ENCODE measurements at places on chromosomes 16 and 17. TPM values are rescaled to one million over a fixed set of nuclear protein-coding genes. Genes with fewer than 3 reads are reported as not detected.

Gene SLC35G6
- not detected for total RNA-seq

Gene ARL4D
- 1.2 TPM for total RNA-seq

Gene EPOP
- total RNA-seq = 4.3 TPM

Gene ELMO3
- total RNA-seq = 14.6 TPM

Gene HS3ST3A1
- total RNA-seq = 0.15 TPM

Gene TP53TG3C
- total RNA-seq = not detected

Gene PERCC1
- total RNA-seq = not detected

- H3K27me3 ChIP-seq = no peaks in the 10 kb centered on the region
- peaks cover 15% of the 10 kb centered on the region for H3K4me1 ChIP-seq
- no peaks in the 10 kb centered on the region for H3K36me3 ChIP-seq
- no peak for DNase-seq
- H3K27ac ChIP-seq = no peak overlapping the region
- H3K4me3 ChIP-seq = no peak overlapping the region
Measured at GRCh38 chr17:72404872-72405271, 284.1 kb downstream of the SOX9 start.

DNA sequence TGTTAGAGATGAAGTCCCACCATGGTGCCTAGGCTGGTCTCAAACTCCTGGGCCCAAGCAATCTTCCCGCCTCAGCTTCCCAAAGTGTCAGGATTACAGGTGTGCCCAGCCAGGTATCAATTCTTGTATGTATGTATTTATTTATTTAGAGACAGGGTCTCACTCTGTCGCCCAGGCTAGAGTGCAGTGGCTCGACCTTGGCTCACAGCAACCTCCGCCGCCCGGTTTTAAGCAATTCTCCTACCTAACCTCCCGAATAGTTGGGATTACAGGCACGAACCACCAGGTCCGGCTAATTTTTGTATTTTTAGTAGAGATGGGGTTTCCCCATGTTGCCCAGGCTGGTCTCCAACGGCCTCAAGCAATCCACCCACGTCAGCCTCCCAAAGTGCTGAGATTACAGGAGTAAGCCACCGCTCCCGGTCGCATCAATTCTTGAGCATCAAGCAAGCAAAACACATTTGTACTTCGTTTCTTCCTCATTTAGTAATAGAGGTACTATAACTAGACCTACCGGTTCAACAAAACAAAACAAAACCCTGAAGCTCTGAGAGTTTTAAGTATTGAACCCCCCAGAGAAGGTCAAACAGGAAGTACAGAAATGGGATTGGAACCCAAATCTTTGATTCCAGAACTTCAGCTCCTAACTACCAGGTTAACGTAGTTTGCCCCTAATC, 1.0 kb upstream of the ZNF500 start:
- DNase-seq = no peak
- no peaks in the 10 kb centered on the region for H3K27me3 ChIP-seq
- peak overlapping the region; percentile 87 for H3K27ac ChIP-seq
- no peaks in the 10 kb centered on the region for H3K36me3 ChIP-seq

DNA sequence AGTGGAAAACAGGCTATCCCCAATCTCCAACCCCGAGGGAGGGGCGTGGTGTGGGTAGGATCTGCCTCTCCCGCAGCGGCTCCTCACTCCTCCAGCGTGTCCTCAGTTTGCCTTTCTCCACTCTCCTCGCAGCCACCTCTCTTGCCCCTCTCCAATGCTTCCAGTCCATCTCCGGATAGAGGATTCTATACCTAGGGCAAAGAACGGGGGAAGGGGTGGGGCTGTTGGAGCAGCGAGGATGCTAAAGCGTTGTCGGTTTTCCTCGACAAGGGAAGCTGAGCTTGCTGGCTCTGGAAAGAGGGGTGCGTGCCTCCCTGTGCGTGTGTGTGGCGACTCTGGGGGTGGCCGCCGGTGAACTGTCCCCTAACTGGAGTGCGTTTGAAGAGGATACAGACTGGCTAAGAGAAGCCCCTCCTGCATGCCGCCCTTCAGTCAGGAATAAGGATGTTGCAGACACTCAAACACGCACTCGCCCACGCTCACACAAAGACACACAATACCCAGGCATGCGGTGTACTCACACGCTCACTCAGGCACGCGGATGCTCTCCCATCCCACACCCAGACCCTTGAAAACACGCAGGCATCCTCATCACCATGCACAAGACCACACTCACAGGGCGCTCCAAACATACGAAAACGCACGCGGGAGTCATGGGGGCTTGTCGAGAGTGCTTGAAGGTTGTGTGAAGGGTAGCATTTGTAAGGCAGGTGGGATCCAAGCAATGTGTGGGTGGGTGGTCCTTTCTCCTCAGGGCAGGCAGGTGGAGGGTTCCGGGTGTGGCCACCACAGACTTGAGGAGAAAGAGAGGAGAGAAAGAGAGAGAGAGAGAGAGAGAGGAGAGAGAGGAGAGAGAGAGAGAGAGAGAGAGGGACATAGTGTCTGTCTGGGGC, 655 bp upstream of the GPR139 start:
- H3K4me3 ChIP-seq = no peak overlapping the region
- H3K4me1 ChIP-seq = no peaks in the 10 kb centered on the region

- H3K4me1 ChIP-seq = no peaks in the 10 kb centered on the region
- no peaks in the 10 kb centered on the region for H3K36me3 ChIP-seq
- no peak overlapping the region for H3K4me3 ChIP-seq
- H3K27ac ChIP-seq = no peak overlapping the region
- DNase-seq = no peak
Measured at GRCh38 chr16:88372522-88372921, 10.2 kb upstream of the ZNF469 start.

- DNase-seq = no peak
- H3K27ac ChIP-seq = no peak overlapping the region
- no peaks in the 10 kb centered on the region for H3K27me3 ChIP-seq
- no peaks in the 10 kb centered on the region for H3K36me3 ChIP-seq
- no peaks in the 10 kb centered on the region for H3K4me1 ChIP-seq
- H3K4me3 ChIP-seq = no peak overlapping the region
Measured at GRCh38 chr16:48420437-48420836, 35.2 kb upstream of the SIAH1 start.

- H3K27me3 ChIP-seq = no peaks in the 10 kb centered on the region
- peaks cover 6% of the 10 kb centered on the region for H3K36me3 ChIP-seq
- peaks cover 45% of the 10 kb centered on the region for H3K4me1 ChIP-seq
- DNase-seq = no peak
- peak overlapping the region; percentile 80 for H3K27ac ChIP-seq
- H3K4me3 ChIP-seq = no peak overlapping the region
Measured at GRCh38 chr16:19700319-19700781, 17.7 kb downstream of the KNOP1 start.

- no peak overlapping the region for H3K4me3 ChIP-seq
- H3K27me3 ChIP-seq = no peaks in the 10 kb centered on the region
- H3K36me3 ChIP-seq = no peaks in the 10 kb centered on the region
- no peak for DNase-seq
- H3K4me1 ChIP-seq = no peaks in the 10 kb centered on the region
Measured at GRCh38 chr17:8488901-8489300, 53.2 kb downstream of the NDEL1 start.

GRCh38 chr17:56735842-56736241, 97.9 kb downstream of the C17orf67 start:
- H3K27me3 ChIP-seq = no peaks in the 10 kb centered on the region
- H3K27ac ChIP-seq = no peak overlapping the region
- H3K4me1 ChIP-seq = no peaks in the 10 kb centered on the region
- DNase-seq = no peak

DNA sequence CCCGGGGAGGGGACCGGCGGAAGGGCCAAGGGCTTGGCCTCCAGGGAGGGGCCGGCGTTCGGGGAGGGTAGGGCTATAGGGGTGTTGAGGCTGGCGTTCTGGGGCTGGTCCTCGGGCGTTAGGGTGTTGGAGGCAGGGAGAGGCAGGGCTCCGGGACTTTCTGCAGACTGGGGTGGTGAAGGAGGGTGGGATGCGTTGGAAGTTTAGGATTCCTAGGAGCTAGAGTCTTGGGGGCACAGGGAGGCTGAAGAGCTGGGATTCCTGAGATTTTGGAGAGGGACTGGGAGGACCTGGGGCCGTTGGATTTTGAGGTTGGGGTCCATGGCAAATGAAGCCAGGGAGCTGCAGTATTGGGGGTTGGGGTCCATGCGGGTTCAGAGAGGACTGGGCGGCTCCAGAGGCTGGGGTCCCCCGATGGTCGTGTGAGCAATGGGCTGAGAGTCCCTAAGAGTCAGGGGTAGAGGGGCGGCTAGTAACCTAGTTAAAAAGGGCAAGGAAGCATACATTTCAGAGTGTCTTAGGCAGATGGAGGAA, 740 bp downstream of the NFATC2IP start:
- peak overlapping the region; percentile 97 for H3K4me3 ChIP-seq
- no peaks in the 10 kb centered on the region for H3K27me3 ChIP-seq
- no peaks in the 10 kb centered on the region for H3K36me3 ChIP-seq
- peaks cover 7% of the 10 kb centered on the region for H3K4me1 ChIP-seq

DNA sequence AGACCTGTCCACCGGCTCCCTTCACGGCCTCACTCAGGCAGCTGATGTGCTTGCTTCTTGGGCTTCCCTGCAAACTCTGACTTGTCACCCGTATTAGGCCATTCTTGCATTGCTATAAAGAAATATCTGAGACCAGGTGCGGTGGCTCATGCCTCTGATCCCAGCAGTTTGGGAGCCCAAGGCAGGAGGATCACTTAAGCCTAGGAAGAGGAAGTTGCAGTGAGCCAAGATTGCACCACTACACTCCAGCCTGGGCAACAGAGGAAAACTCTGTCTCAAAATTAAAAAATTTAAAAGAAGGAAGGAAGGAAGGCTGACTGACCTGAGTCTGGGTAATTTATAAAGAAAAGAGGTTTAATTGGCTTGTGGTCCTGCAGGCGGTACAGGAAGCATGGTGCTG, 17.0 kb downstream of the SOST start:
- DNase-seq = no peak
- H3K27ac ChIP-seq = no peak overlapping the region
- H3K4me1 ChIP-seq = no peaks in the 10 kb centered on the region
- H3K36me3 ChIP-seq = no peaks in the 10 kb centered on the region

GRCh38 chr17:10821054-10821453, 16.8 kb downstream of the PIRT start:
- no peaks in the 10 kb centered on the region for H3K36me3 ChIP-seq
- DNase-seq = no peak
- H3K4me1 ChIP-seq = no peaks in the 10 kb centered on the region
- H3K27ac ChIP-seq = no peak overlapping the region
- H3K4me3 ChIP-seq = no peak overlapping the region

DNA sequence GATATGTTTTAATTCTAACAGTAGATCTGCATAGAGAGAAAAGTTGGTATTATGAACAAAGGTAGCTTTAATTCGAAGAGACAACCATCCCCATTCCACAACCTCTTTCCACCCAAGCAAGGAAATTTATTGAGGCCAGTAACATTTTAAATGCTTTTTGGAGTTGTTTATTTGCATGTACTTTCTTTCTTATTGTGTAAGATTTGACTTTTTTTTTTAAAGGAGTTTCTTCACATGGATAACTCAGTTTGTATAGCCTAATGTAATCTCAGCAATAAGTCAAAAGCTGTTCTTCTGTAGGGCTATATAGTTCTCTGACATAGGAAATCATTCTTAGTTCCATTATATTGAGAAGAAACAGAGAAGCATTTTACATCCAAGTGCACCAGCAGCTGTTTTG, 163.3 kb downstream of the PRKCA start:
- no peaks in the 10 kb centered on the region for H3K36me3 ChIP-seq
- no peak for DNase-seq
- no peaks in the 10 kb centered on the region for H3K27me3 ChIP-seq
- H3K27ac ChIP-seq = no peak overlapping the region

- H3K27me3 ChIP-seq = no peaks in the 10 kb centered on the region
- peaks cover 25% of the 10 kb centered on the region for H3K36me3 ChIP-seq
- DNase-seq = no peak
- H3K4me3 ChIP-seq = peak overlapping the region; percentile 97
- peak overlapping the region; percentile 41 for H3K27ac ChIP-seq
Measured at GRCh38 chr17:40124279-40125141, 2.7 kb downstream of the MSL1 start.

DNA sequence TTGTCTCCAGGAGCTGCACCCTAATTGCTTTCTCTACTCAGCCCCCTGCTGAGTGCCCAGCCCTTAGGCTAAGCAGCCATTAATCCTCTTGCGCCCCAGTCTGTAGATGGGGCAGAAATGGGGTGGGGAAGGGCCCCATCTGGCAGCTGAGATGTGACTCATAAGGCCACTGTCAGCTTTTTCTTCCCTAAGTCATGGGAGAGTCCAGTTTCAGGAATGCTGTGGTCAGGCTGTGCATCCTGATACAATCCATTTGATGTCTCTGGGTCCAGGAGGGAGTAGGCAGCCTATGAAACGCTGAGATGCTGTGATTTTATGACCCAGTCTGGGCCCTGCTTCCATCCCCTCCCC, 12.3 kb downstream of the PLXDC1 start:
- no peak for DNase-seq
- no peaks in the 10 kb centered on the region for H3K36me3 ChIP-seq
- H3K27ac ChIP-seq = no peak overlapping the region
- no peaks in the 10 kb centered on the region for H3K27me3 ChIP-seq

- H3K27me3 ChIP-seq = no peaks in the 10 kb centered on the region
- no peaks in the 10 kb centered on the region for H3K4me1 ChIP-seq
- DNase-seq = no peak
- peak overlapping the region; percentile 23 for H3K4me3 ChIP-seq
Measured at GRCh38 chr17:29760279-29761039, 137.7 kb upstream of the CORO6 start.

- H3K27ac ChIP-seq = no peak overlapping the region
- no peak overlapping the region for H3K4me3 ChIP-seq
- H3K27me3 ChIP-seq = peaks cover under 1% of the 10 kb centered on the region
- no peak for DNase-seq
Measured at GRCh38 chr16:30478766-30479478, 6.4 kb downstream of the ITGAL start.

DNA sequence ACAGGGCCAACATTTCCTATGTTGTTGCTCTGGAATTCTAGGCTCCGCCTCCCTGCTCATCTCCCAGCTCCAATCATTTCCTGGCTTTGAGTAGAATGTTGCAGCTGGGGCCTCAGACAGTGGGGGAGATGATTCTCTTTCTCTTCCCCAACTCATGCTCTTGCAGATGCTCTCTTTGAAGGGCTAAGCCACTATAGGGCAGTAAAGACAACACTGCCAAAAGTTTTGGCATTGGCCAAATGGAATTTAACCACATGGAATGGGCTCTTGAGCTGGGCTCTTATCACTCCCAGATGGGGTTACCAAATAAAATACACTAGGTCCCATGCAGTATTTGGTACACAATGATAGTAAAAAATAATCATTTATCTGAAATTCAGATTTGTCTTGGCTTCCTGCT, 19.6 kb upstream of the EFCAB13 start:
- H3K36me3 ChIP-seq = no peaks in the 10 kb centered on the region
- DNase-seq = no peak

GRCh38 chr17:82678265-82678891, 20.1 kb downstream of the RAB40B start:
- H3K27me3 ChIP-seq = no peaks in the 10 kb centered on the region
- no peak overlapping the region for H3K27ac ChIP-seq
- no peaks in the 10 kb centered on the region for H3K36me3 ChIP-seq
